ENCODE measurements at places on chromosomes 13 and 19.
A peak's percentile ranks its signal among the peaks of the same experiment; 100 is the strongest.

DNA sequence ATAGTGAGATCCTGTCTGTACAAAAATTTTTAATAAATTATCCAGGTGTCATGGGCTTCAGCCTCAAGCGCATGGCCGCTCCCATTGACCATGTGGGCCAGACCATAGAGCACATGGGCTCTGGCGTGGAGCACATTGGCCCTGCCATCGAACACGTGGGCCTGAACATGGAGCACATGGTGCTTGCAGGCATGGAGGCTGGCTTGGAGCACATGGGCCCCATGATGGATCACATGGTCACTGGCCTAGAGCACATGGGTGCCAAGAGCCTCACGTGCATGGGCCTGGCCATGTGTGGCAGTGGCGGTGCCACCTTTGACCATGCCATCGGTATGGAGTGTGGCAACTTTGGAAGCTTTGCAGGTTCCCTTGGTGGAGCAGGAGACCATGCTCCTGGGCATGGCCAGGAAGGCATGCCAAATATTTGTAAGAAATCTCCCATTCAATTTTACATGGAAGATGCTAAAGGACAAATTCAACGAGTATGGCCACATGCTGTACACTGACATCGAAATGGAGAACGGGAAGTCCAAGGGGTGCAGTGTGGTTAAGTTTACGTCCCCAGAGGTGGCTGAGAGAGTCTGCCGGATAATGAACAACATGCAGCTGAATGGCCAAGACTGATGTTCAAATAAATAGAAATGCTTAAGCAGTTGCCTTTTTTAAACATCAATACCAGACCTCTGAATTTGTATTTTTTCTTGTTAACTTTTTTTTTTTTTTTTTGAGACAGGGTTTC is 21.3 kb upstream of the SLC1A5 start:
- no peak for DNase-seq

- DNase-seq, result no peak
These were observed 721.8 kb downstream of the PCDH9 start for GRCh38 chr13:66508153-66508909.

- no peak for DNase-seq
These were observed 493 bp upstream of the LHFPL6 start for GRCh38 chr13:39603424-39603947.

DNA sequence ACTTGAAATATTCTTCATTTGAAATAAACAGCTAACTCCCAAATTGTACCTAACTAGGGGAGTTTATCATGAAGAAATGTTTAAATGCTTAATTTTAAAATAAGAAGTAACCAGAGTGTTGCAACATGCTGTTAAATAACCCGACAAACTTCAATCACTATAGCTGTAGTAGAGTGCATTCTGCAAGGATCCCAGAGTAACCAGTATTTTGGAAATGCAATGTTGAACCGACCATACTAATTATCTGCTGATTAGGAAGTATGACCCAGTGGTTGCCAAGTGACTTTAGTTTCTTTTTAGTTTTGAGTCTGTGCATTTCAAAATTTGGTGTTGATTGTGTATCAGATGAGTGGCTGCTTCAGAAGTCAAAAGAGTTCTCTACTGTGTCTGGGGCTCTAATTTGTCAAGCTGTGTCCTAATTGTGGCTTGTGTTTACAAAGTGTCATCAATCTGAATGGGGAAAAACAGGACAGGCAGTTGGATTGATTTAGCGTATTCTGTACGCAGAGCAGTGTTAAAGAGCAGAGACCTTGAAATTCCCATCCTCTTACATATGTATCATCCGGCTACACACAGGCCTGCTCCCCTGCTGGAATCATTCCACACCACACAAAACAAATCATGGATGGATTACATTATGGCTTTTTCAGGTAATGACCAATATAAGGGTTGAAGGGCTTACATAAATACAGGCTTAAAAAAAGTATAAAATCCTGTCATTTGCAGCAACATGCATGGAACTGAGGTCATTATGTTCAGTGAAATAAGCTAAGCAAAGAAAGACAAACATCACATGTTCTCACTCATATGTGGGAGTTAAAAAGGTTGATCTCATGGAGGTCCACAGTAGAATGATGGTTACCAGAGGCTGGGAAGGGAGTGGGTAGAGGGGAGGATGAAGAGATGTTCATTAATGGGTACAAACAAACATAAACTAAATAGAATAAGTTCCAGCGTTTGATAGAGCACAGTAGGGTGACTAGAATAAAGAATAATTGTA is 351.5 kb downstream of the KLF12 start:
- no peak for DNase-seq

GRCh38 chr19:17553256-17553655 is 2.2 kb upstream of the COLGALT1 start:
- no peak for DNase-seq

DNA sequence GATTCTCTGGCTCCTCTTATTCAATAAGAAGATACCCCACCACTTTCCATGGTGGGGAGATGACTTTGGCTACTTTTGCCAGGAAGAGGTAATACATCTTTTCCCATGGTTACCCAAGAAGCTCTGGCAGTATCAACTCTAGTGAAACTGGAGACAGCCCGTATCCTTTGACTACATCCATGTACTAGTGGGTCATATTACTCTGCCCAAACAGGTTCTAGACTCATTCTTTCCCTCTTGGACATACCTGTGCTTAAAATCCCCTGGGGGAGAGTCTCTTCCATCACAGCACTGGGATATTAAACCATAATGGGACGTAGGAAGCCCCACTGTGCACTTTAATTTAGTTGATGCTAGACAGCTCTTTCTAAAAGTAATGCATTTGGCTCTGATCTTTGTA is 144.7 kb upstream of the KLF12 start:
- DNase-seq, result no peak

- peak; percentile 93 for DNase-seq
These were observed 4.4 kb upstream of the ZNF329 start for GRCh38 chr19:58154679-58155648.

DNA sequence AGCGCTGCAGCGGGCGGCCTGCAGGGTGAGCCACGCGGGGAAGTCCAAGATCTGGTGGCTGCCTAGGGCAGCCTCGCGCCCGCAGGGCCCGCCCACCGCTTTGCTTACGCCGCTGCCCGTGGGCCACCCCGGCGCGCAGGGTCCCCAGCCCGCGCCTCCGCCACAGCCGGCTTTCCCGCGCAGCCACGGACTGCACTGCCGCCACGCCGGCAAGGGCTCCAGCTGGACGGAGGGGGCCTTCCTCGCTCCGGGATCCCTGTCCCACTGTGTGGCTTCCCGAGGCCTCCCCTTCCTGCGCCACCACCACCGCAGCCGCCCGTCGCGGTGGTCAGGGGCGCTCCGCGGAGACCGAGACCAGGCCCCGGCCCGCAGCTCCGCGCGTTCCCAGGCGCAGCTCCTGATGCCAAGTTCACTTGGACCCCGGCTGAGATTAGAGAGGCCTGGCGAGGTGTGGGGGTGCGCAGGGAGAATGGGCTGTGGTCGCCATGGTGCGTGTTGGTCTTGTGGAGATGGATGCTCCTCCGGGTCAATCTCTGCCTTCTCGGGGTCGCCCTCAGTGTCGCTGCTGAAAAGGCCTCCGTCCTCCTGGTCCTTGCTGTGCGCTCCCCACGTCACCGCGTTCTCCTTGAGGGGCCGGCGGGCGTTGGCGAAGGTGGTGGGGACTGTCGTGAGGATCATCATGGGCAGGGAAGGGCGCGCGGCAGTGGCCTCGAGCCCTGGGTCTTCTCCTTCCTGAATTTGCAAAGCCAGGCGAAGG is 17.9 kb upstream of the RNF17 start:
- no peak for DNase-seq

DNA sequence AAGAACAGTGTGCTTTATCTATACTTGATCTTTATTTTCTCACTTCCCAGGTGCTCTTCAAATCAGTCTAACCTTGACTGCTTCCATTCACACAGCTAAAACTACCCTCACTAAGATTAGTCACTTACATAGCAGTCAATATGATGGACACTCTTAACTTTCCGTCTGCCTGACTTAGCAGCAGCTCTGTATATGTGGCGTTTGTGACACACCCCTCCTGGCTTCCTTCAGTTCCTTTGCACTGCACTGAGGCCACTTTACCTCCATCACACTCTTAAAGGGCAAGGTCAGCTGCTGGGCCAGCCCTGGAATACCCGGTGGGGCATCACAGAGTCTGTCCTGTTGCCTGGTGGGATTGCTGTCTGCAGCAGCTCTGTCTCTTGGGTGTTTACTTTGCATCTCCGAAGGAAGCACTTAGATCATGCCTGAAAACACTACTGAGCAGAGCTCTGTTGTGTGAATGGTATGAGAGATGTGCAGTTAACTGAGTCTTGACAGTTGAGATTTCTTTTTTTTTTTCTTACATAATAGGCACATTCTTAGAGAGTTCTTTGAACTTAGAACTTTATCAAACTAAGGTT is 35.6 kb upstream of the IL17D start:
- DNase-seq, result no peak

- DNase-seq, result no peak
These were observed 6.1 kb downstream of the HAUS8 start for GRCh38 chr19:17069193-17069592.

GRCh38 chr19:38386971-38387549 is 774 bp downstream of the GGN start:
- DNase-seq, result no peak

DNA sequence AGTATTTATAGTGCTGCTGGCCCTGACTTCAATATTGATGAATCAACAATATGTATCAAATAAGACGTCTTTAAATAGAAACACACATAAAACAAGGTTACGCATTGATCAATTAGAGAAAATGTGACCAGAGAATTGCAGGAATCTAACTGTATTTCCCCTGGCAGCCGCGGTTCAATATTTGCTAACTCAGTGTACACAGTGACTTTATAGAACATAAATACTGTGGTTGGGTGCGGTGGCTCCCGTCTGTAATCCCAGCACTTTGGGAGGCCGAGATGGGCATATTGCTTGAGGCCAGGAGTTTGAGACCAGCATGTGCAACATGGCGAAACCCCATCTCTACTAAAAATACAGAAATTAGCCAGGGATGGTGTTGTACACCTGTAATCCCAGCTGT is 22.8 kb upstream of the UPF3A start:
- no peak for DNase-seq

- no peak for DNase-seq
These were observed 30.2 kb upstream of the CPB2 start for GRCh38 chr13:46134961-46135522.

DNA sequence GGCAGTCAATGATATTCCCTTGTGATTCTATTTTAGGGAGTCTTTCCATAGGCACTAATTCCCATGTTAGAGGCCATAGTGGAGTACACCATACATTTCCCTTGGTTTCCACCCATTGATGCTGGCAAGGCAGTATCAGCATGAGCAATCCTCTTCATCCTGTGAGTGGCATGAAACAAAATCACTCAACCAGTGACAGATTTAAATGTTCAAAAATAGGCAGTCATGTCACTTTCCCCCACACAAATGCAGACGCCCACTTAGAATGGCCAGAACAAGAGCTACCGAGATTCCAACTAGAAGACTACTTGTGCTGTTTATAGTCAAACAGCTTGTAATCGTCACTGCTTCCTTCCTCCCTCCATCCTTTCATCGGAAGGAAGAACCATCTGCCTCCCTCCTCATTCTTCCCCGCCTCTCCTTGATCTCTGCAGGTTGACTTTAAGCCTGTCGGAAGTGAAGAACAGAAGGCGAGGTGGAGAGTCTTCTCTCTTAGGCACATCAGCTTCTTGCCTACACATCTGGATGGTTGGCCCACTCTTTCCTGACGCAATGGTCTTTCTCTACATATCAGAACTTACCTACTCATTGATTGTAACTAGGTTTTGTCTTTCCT is 22.6 kb downstream of the RASL11A start:
- no peak for DNase-seq

DNA sequence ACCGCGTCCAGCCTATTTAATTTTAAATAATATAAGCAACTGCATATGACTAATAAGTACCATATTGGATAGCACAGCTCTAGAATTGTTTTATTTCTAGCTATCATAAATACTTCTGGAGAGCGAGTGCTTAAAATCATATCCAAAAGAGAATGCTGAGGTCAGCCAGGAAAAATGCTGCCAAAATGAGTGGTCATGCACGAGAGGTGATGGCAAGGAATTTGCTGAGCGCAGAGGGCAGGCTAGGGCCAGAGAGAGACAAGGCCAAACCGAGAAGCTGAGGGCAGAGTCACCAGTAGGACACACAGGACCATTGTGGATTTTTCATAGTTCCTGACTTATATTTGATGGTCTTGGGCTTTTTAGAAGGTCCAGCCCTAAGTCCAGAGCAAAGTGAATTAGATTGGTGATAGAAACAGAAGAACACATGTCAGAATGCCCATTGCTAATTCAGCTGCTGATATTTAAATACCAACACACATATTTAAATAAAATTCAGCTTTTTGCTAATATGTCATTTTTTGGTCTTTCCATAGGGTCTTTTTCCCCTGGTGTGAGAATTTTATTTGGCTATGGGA is 33.6 kb upstream of the UBL3 start:
- DNase-seq, result no peak

DNA sequence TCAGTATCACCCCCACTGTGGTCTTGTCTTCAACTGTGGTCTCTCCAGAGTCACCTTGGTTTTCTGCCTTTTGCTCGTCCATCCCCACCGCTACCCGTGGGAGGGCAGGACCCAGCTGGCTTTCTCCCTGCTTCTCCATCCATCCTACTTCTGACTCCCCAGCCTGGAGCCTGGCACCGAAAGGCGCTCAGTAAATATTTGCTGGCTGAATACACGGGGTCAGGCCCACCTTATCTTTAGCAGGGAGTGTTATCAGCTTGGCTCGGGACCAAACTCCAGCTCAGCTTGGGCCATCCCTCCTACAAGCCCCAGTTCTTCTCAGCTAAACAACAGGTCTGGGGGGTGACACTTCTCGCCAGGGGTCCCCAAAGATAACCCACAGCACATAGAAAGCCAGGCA is 62.0 kb upstream of the KLF2 start:
- DNase-seq, result no peak

DNA sequence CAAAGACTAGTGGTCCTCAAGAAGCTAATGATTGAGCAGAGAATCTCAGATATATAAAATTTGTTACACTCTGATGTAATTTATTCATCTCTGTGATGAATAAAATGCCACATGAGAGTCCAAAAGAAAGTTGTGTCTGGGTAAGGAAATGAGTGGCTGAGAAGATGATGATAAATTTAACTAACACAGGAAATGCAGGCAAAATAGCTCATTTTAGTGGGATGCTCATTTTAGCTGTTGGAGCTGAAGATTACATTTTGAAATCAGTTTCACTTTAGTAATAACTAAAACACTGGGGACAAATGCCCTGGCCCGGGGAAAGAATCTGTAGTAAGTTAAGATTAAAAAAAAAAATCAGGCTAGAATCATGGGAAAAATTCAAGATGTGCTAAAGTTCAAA is 35.2 kb downstream of the SPRY2 start:
- no peak for DNase-seq

- no peak for DNase-seq
These were observed 28.4 kb downstream of the ZNF844 start for GRCh38 chr19:12092956-12093355.

DNA sequence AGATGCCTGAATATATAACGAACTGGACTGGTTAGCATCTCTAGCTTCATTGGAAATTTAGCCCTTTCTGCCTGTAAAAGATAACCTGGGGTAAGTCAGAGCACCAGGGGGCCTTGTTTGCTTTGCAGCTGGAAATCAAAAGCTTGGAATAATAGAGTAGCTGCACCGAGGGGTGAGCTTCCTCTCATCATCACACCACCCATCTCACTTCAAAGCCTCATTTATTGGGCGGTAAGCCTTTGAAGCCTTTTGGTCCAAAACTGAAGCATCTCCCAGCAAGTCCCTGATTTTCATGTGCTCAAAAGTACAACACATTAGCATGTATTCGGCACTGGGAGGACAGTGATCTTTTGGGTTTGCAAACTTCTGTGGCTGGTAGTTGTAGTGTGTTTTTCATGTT is 405.1 kb downstream of the FOXO1 start:
- DNase-seq, result no peak

GRCh38 chr19:871446-872265 is 12.2 kb downstream of the CFD start:
- DNase-seq, result no peak
